ENCODE measurements at places on chromosomes 4 and X. TPM values are rescaled to one million over a fixed set of nuclear protein-coding genes. Genes with fewer than 3 reads are reported as not detected.

Gene OTC
- not detected for total RNA-seq

Gene CT45A1
- not detected for total RNA-seq

Gene CSN1S1
- not detected for total RNA-seq

Gene GATA1
- not detected for total RNA-seq

Gene SLC30A9
- 87.1 TPM for total RNA-seq

Gene KCTD8
- total RNA-seq = 0.77 TPM

Gene UBA6
- 173 TPM for total RNA-seq

Data from regular cardiac myocyte (primary cell).